Memory B cell (primary cell): ENCODE measurements at places on chromosomes 1 and 21.

DNA sequence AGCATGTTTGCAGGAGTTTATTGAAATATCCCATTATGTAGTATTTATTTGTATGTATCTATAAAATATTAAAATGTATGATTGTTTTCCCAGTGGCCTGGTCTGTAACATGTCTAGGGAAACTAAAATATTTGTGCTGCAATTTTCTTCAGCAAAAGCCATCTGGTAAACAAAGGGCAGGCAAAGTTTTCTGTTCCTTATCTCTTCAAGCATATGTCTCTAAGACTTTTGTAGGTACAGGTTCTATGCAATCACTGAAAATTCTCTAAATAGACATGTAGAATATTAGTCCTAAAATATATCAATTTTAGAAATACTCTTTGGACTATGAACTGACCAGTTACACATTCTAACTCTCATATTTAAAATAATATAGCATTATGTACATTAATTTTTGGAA, 585.8 kb upstream of the RGS18 start:
- H3K27ac ChIP-seq, result no peak overlapping the region
- no peak for DNase-seq
- no peaks in the 10 kb centered on the region for H3K36me3 ChIP-seq
- no peaks in the 10 kb centered on the region for H3K4me1 ChIP-seq
- no peak overlapping the region for H3K4me3 ChIP-seq
- H3K27me3 ChIP-seq, result no peaks in the 10 kb centered on the region

- H3K4me3 ChIP-seq, result no peak overlapping the region
- no peaks in the 10 kb centered on the region for H3K4me1 ChIP-seq
- H3K36me3 ChIP-seq, result no peaks in the 10 kb centered on the region
- no peak for DNase-seq
Measured at GRCh38 chr1:215497528-215497927, 69.6 kb upstream of the KCTD3 start.

- H3K4me1 ChIP-seq, result no peaks in the 10 kb centered on the region
- no peaks in the 10 kb centered on the region for H3K36me3 ChIP-seq
- peaks cover 17% of the 10 kb centered on the region for H3K27me3 ChIP-seq
- DNase-seq, result no peak
- no peak overlapping the region for H3K4me3 ChIP-seq
- no peak overlapping the region for H3K27ac ChIP-seq
Measured at GRCh38 chr1:62317021-62317768, 2.0 kb downstream of the KANK4 start.

GRCh38 chr1:184164536-184164935, 113.0 kb downstream of the TSEN15 start:
- no peak overlapping the region for H3K4me3 ChIP-seq
- H3K27ac ChIP-seq, result no peak overlapping the region
- peaks cover 8% of the 10 kb centered on the region for H3K4me1 ChIP-seq
- peaks cover 1% of the 10 kb centered on the region for H3K27me3 ChIP-seq
- peaks cover 2% of the 10 kb centered on the region for H3K36me3 ChIP-seq
- DNase-seq, result no peak

- no peaks in the 10 kb centered on the region for H3K27me3 ChIP-seq
- no peak overlapping the region for H3K4me3 ChIP-seq
- H3K36me3 ChIP-seq, result peaks cover 11% of the 10 kb centered on the region
- DNase-seq, result no peak
Measured at GRCh38 chr1:219269171-219269570, 95.5 kb downstream of the LYPLAL1 start.

DNA sequence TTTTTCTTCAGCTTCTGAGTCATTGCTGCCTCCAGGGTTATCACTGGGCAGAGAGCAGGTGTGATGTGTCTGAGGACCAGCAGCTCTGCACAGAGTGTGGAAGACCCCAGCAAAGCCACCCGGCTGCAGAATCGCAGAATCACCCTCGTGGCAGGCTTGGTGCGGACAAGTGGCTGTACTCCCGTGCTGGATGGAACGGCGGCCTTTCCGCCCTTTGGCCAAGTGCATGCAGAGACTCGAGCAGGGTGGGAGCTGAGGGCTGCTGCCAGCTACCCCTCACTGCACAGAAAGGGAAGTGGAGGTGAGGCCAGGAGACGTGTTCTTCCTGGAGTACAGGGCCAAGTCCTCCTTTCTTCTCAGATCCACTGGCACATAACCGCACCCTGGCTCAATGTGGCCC, 162.5 kb downstream of the PCBP3 start:
- H3K36me3 ChIP-seq, result peaks cover 5% of the 10 kb centered on the region
- no peaks in the 10 kb centered on the region for H3K4me1 ChIP-seq
- DNase-seq, result no peak
- H3K27ac ChIP-seq, result no peak overlapping the region
- no peak overlapping the region for H3K4me3 ChIP-seq

DNA sequence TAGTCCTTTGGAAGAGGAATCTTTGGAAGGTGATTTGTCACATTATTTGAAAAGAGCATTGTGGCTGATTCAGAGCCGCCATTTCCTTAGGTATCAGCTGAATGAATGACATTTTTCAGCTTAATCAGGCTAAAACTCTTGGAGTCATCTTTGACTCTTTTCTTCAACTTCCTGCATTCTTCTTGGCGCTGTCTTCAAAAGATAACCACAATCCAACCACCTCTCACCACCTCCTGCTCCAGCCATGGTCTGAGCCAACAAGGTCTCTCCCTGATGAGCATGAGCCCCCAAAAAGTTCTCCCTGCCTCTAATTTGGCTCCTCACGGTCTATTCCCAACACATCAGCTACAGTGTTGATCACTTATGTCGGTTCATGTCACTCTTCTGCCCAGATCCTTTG, 297.6 kb upstream of the RUNX1 start:
- H3K36me3 ChIP-seq, result no peaks in the 10 kb centered on the region
- H3K27me3 ChIP-seq, result no peaks in the 10 kb centered on the region
- no peak for DNase-seq
- H3K4me1 ChIP-seq, result peaks cover 11% of the 10 kb centered on the region
- H3K27ac ChIP-seq, result no peak overlapping the region

DNA sequence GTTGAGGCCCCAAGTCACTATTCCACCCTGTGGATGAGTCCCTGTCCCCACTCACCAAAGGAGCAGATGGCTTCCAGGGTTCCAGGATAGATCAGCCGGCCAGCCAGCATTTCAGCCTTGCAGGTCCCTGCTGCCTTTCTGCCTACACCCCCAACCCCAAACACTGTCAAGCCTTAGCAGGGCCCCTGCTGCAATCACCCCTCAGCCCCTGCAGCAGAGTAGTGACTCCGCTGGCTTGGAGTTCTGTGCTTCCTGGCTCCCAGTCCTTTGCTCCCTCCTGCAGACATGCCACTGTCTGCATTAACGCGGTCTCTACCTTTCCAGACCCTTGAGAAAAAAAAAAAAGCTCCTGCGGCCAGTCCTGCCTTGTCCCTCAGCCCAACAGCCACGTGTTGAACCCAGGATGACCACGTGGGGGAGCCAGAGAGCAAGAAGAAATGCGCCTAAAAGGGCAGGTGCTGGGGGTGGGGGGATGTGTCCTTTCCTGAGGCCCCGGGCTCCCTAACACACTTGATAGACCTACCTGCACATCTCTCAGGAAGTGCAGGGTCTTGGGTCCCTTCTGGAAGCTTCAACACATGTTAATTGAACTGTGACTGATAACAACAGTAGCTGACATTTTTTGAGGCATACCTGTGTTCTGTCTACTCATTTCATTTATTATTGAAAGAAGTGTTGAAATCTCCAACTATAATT, 37.4 kb downstream of the RASSF5 start:
- H3K4me3 ChIP-seq, result no peak overlapping the region
- peak; percentile 90 for DNase-seq
- peaks cover 2% of the 10 kb centered on the region for H3K4me1 ChIP-seq
- no peaks in the 10 kb centered on the region for H3K36me3 ChIP-seq
- no peaks in the 10 kb centered on the region for H3K27me3 ChIP-seq

DNA sequence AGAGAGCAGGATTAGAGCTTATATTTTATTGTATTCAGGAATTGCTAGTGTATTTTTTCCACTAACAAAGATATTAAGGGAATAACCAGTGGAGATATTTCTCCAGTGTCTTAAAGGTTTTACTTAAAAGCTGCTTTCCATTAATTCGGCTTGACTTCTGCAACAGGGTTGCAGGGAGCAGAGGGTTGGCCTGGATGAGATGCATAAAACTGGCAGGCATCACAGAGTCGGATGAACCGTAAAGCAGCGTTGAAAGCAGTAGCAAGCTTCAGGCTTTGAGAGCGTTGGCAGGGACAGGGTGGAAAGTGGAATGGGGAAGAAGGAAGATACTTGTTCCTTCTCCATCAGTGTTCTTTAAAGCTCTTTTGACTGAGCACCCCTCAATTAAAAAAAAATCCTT, 237.2 kb downstream of the LMO4 start:
- H3K27me3 ChIP-seq, result no peaks in the 10 kb centered on the region
- no peak for DNase-seq
- H3K36me3 ChIP-seq, result no peaks in the 10 kb centered on the region
- no peak overlapping the region for H3K4me3 ChIP-seq

DNA sequence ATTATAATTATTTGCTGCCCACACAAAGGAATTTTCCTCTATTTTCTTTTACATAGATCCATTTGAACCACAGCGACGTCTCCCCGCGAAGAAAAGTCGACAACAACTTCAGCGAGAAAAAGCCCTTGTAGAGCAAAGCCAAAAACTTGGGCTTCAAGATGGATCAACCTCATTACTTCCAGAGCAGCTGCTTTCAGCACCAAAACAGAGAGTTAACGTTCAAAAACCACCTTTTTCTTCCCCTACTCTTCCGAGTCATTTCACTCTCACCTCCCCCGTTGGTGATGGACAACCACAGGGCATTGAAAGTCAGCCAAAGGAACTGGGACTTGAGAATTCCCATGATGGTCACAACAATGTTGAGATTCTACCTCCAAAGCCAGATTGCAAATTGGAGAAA, 7.2 kb downstream of the GORAB start:
- no peak overlapping the region for H3K4me3 ChIP-seq
- DNase-seq, result no peak
- no peak overlapping the region for H3K27ac ChIP-seq
- H3K36me3 ChIP-seq, result peaks cover 43% of the 10 kb centered on the region

DNA sequence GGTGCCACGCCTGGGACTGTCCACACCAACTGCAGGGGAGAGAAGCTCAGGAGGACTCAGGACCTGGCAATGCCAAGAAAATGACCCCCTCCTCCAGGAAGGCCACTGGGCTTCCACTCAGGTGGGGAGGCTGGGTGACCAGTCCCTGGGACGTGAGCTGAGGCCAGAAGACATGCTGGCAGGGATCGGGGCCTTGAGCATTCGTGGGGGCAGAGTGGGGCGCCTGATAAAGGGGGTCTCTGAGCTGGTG, 15.3 kb upstream of the COL6A2 start:
- H3K27me3 ChIP-seq, result peaks cover 4% of the 10 kb centered on the region
- no peak overlapping the region for H3K4me3 ChIP-seq
- no peak for DNase-seq
- peaks cover 2% of the 10 kb centered on the region for H3K36me3 ChIP-seq

- DNase-seq, result no peak
- peaks cover 1% of the 10 kb centered on the region for H3K27me3 ChIP-seq
- no peaks in the 10 kb centered on the region for H3K4me1 ChIP-seq
- H3K4me3 ChIP-seq, result no peak overlapping the region
- no peaks in the 10 kb centered on the region for H3K36me3 ChIP-seq
Measured at GRCh38 chr21:14143999-14144398, 66.8 kb downstream of the LIPI start.

DNA sequence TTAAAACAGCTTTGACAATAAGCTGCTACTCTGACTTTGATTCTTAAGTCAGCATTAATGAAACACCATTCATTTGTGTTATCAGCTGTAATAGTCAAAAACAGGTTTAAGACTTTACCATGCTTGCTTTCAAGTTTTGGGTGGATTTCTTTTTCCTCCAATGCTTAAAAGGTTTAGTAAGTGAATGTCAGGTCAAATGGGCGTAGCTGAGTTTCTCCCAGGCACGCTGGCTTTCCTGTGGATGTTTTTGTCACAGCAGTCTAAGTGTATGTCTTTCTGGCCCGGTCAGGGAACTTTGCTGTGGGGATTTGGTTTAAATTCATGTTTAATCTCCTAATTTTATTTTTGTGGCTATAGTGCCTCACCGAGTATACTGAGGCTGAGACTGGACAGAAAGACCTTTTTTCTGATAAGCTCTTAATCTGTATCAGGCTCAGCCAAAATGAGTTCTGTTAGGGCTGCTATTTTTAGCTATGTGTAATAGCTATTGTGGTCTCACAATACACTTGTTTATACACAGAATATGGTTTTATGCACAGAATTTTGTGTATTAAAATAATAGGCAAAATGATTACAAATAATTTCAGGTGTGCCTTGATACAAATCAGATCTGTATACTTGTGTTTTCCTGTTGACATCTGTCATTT, 292.8 kb downstream of the DISC1 start:
- H3K27me3 ChIP-seq, result peaks cover 5% of the 10 kb centered on the region
- H3K27ac ChIP-seq, result no peak overlapping the region
- peaks cover 4% of the 10 kb centered on the region for H3K36me3 ChIP-seq
- peaks cover 23% of the 10 kb centered on the region for H3K4me1 ChIP-seq
- DNase-seq, result no peak
- H3K4me3 ChIP-seq, result peak overlapping the region; percentile 8

- peak overlapping the region; percentile 10 for H3K27ac ChIP-seq
- H3K4me3 ChIP-seq, result no peak overlapping the region
- no peak for DNase-seq
- peaks cover 17% of the 10 kb centered on the region for H3K36me3 ChIP-seq
Measured at GRCh38 chr1:1869469-1869868, 21.4 kb downstream of the GNB1 start.

- H3K36me3 ChIP-seq, result peaks cover 12% of the 10 kb centered on the region
- no peak overlapping the region for H3K27ac ChIP-seq
- H3K4me1 ChIP-seq, result peaks cover 12% of the 10 kb centered on the region
- no peaks in the 10 kb centered on the region for H3K27me3 ChIP-seq
Measured at GRCh38 chr1:169367096-169367685, 406 bp downstream of the NME7 start.

DNA sequence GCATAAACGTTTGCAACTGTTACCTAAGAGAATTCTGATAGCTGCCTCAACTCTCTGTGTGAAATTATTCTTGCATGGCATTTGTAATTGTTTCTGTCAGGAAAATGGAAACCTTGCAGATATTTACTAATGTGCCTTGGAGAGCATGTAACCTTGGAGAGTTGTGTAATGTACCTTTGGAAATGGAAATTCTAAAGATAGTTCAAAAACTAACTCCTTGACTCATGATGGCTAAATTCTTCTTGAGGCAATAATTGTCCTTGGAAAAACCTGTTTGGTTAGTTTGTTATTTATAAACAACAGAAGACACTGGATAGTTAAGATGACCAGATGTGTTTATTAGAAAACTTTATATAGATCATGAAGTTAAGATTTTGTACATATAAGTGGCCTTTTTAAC, 1033.8 kb downstream of the PLA2G4A start:
- no peak overlapping the region for H3K27ac ChIP-seq
- no peaks in the 10 kb centered on the region for H3K4me1 ChIP-seq
- H3K4me3 ChIP-seq, result no peak overlapping the region

GRCh38 chr1:62082456-62083363, 111.9 kb upstream of the L1TD1 start:
- H3K27me3 ChIP-seq, result no peaks in the 10 kb centered on the region
- H3K36me3 ChIP-seq, result peaks cover 12% of the 10 kb centered on the region
- no peaks in the 10 kb centered on the region for H3K4me1 ChIP-seq
- no peak overlapping the region for H3K27ac ChIP-seq
- DNase-seq, result peak; percentile 23
